ENCODE measurements at places on chromosomes 6 and 20.
A peak's percentile ranks its signal among the peaks of the same experiment; 100 is the strongest.

- DNase-seq = no peak
Measured at GRCh38 chr20:31537890-31538289, 23.6 kb downstream of the HM13 start.

DNA sequence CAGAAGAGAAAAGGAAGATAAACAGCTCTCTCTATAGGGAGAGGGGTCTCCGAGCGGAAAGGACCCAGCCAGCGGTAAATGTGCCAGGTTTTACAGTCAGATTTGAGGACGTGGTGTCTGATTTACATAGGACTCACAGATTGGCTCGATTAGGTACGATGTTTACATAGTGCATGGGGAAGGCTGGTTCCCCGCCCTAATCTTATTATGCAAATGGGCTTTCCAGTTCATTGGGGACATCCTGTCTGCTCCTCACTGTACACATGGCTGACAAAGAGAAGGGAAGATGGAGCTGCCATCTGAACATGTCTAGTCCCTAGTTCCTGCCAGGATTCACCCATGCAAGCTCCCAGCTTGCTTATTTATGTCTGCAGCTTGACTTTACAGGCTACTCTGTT, 119.9 kb downstream of the RNF144B start:
- no peak for DNase-seq

- DNase-seq = no peak
Measured at GRCh38 chr20:251354-251753, 6.2 kb upstream of the DEFB132 start.

GRCh38 chr6:84414531-84414930, 187.1 kb upstream of the CEP162 start:
- DNase-seq = no peak

DNA sequence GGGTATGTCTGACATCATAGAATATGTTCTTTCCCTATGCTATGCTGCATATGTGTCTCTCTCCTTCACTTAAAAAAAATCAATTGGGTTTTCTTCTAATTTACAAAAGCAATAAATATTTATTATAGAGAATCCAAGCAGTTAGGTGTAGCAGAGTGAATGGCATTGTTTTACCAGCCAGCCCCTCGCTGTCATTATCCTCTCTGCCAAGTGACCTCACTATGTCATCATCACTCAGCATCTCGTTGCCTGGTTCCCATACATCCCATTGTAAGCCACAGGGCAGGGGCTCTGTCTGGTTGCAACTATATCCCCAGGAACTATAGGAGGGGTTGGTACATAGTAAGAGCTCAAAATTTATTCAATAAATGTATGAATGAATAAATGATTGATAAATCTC, 31.3 kb downstream of the KIAA0319 start:
- DNase-seq = no peak

DNA sequence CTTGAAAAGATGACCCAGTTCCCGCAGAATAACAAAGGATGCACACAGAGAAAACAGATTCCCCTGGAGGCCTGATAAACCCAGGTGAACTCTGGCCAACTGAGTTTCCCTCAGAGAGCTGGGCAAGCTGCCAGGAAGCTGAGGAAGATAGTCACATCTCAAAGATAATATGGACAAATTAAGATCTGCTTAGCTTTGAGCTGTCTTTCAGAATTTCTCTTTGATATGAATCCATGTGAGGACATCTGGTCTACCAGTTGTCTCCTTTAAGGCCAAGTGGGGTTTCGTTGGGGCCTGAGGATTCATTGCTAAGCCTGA, 59.5 kb downstream of the ID4 start:
- no peak for DNase-seq

DNA sequence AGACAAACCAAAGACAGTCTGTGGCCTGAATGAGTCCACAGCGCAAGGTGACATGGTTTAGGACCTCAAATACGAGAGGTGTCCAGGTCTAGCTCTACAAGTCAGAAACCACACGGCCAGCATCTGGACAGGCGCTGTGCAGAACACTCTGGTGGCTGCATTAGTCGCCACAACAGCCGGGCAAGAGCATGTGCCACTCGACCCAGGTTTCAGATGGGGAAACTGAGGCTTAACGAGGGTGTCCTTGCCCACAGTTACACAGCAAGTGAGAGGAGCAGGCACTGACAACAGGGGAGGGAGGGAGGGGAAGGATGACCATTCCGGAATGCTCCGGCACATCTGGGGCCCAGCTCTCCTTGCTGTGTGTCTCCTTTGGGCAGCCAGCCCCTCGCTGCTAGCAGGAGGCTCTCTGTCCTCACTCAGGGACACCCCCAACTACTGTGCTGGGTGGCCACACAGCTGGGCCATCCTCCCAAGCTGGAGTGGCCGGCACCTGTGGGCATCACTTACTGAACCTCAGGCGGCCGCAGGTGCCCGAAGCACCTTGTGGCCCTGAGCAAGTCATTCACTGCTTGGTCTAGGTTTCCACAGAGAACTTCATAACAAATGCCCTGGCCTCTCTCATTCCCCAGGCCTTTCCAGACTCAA, 6.6 kb downstream of the DLL1 start:
- no peak for DNase-seq

- DNase-seq = no peak
Measured at GRCh38 chr6:12291839-12292604, 1.9 kb downstream of the EDN1 start.

GRCh38 chr20:51449498-51450220, 92.9 kb downstream of the NFATC2 start:
- no peak for DNase-seq

DNA sequence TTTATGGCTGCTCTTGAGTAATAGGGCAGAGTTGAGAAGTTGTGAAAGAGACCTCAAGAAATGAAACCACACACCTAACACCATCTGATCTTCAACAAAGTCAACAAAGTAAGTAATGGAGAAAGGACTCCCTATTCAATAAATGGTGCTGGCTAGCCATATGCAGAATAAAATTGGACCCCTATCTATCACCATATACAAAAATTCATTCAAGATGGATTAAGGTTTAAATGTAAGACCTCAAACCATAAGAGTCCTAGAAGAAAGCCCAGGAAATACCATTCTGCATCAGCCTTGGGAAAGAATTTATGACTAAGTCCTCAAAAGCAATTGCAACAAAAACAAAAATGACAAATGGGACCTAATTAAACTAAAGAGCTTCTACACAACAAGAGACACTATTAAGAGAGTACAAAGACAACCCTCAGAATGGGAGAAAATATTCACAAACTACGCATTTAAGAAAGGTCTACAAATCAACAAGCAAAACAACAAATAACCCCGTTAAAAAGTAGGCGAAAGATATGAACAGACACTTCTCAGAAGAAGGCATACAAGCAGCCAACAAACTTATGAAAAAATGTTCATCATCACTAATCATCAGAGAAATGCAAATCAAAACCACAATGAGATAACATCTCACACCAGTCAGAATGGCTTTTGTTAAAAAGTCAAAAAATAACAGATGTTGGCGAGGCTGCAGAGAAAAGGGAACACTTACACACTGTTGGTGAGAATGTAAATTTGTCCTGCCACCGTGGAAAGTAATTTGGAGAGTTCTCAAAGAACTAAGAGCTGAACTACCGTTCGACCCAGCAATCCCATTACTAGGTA, 4.0 kb downstream of the MAP3K5 start:
- DNase-seq = peak; percentile 19

GRCh38 chr6:56299916-56300315, 52.5 kb upstream of the COL21A1 start:
- DNase-seq = no peak

- DNase-seq = no peak
Measured at GRCh38 chr6:56594699-56595098, 48.0 kb downstream of the DST start.
